CD8-positive, alpha-beta T cell (primary cell): ENCODE measurements at places on chromosomes 12 and 14.

- DNase-seq: peak; percentile 62
Observed at GRCh38 chr12:51923506-51924365, 16.4 kb downstream of the ACVRL1 start.

- no peak for DNase-seq
Observed at GRCh38 chr12:130601327-130601726, 114.8 kb downstream of the RIMBP2 start.

DNA sequence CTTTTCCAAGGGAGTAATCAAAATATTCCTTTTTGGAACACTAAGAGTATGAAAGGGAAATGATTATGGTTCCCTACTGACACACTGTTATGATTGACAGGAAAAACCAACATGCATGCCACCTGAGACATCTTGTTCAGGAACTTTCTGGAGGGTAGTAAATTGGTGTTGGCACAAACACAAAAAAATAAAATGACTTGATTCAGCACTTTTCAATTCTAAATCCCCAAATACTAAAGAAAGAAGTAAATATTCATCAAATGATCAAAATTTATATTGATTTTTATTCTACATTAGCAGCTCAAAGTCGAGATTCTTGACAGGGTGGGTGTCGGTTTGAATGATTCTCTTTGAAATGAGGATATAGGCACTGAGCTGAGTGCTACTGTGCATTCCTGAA lies 271.4 kb upstream of the NPAS3 start:
- no peak for DNase-seq

DNA sequence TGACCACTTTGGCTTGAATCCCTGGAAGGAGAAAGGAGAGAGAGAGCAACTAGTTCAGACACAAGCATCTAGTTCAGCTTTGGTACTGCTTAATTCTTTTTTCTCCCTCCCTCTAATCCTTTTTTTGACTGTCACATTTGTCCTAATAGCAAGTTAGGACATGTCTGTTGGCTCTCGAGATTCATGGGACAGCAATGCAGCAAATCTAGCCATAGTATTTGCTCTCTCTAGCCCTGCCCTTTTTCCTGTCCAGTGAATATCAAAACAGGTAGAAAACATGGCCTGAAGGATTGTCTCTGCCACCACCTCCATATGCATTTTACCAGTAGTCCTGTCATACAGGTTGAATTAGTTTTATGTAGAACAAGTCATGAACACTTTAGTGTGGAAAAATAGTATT lies 116.4 kb downstream of the PTPRB start:
- DNase-seq: no peak

DNA sequence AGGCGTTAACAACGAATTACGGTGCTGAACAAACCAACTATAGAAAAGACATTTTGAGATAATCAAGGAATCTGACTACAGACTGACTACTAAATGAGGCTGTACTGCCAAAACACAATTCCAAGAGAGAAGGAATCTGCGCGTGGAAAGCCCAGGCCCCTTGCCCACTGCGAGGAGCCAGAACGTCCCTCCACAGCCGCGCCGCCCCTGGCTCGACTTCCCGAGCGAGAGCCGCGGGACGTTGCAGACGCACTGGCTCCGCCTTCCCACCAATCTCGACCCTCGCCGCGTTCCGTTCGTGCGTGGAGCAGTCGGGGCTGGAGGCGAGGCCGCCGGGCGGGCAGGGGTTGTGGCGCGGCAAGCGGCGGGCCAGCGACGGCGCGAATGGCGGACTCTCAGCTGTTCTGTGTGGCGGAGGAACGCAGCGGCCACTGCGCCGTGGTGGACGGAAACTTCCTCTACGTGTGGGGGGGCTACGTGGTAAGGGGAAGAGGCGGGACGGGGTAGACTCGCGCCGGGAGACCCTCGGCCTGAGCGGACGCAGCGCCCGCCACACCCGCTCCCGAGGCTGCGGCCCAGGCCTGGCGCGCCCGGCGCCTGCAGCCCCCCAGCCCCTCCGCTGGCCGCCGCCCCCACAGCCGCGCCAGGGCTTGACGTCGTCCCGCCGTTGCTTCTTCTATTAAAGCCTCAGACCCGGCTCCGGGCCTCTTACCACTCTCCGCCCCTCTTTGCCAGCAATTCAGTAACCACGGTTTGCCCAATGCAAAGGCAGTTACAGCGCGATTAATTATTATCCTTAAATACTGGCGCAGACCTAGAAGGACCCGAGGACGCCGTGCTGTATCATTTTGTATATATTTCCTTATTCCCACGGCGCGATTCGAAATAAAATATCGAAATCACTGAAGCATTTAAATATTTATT lies at the start of gene KLHDC1:
Gene KLHDC1, plus strand, starts transcription at position 310 of the 924 bp plus-strand sequence. Its CDS starts 75 bp downstream, at position 385.
- peak; percentile 68 for DNase-seq

GRCh38 chr14:61215222-61216020 lies 65.7 kb downstream of the TMEM30B start:
- DNase-seq: no peak
